ENCODE measurements at places on chromosomes 13 and 19.

DNA sequence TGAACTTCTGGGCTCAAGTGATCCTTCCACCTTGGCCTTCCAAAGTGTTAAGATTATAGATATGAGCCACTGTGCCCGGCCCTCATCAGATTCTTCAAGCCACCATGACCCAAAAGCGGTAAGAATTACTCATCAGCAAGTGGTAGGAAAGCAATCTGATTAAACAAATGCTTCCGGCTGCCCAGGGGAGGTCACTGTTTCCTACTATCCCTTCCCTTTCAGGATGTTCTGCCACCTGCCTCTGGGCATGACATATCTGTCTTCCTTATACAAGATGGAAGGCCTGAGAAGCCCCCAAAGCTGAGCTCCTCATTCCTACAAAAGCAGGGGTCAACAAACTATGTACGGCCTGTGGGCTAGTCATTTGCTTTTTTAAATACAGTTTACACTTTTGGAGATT lies 7.0 kb downstream of the ABHD8 start:
- no peak for DNase-seq

DNA sequence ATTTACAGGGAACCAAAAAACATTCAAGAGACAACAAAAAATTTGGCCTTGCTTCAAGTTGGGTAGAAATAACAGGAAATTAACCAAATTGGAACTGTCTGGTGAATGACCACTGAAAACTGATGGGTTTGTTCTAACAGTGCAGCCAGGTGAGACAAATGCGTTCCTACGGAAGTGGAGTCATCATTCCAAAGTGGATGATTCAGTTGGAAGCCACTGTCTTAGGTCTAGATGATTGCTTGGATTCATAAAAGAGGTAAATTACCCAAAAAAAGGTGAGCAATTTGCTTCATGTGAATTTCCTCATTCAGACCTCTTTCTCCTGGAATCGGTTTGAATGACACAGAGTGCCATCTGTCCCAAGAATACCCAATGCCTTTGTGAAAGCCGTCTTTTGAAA lies 87.1 kb upstream of the IPO5 start:
- DNase-seq: no peak

DNA sequence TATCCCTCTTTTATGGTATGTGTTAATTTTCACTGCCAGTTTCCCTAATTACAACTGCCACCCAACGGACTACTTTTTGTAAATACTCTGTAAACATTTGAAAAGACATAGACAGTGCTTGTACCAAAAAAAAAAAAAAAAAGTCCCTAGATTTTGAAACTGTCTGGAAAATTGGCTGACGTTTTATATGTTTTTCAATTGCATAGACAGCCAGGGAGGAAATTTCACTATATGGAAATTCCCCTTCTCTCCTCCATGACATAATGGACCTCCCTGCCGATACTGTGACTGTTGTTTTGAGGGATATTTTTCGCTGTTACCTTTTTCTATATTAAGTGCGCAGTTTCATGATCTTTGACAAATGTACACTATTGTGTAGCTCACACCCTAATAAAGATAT lies 43.4 kb downstream of the C13orf42 start:
- DNase-seq: no peak

DNA sequence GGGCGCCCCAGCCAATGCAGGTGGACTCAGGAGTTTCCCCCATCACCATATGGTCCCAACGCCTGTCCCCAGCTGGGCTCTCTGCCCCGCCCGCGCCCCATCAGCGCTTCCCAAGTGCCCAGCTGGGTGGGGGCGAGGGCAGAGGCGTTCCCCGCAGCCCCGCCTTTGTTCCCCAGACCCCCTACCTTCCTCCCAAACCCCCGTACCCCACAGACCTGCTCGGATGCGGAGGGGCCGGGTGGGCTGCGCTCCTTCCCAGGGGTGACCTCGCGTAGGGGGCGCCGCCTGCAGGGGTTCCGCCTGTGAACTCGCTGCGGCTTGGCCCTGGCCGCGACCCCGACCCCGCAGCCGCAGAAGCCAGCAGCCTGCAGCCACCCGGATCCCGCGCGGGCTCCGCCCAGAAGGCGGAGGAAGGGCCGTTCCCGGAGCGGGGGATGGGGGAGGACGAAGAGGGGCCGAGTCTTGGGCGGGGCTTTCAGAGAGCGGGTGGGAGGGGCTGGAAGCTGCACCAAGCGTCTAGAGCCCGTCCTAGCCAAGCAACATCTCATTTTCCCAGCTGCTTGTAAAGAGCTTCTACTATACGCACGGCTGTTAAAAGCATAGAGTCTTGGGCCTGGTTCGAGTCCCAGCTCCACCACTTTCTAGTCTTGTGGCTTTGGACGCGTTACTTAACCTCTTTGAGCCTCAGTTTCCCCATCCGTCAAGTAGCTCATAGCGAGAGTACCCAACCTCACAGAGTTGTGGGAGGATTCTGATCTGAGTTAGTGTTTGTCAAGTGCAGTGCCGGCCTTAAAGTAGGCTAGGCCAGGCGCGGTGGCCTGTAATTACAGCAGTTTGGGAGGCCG lies at the start of gene RAB3D:
Gene RAB3D (minus strand): TSS at position 404 of the 845 bp plus-strand sequence. CDS start 2,258 bp downstream, outside the sequence.
- peak; percentile 81 for DNase-seq

- DNase-seq: peak; percentile 74
Measured at GRCh38 chr13:98508280-98508679, 68.6 kb downstream of the STK24 start.

DNA sequence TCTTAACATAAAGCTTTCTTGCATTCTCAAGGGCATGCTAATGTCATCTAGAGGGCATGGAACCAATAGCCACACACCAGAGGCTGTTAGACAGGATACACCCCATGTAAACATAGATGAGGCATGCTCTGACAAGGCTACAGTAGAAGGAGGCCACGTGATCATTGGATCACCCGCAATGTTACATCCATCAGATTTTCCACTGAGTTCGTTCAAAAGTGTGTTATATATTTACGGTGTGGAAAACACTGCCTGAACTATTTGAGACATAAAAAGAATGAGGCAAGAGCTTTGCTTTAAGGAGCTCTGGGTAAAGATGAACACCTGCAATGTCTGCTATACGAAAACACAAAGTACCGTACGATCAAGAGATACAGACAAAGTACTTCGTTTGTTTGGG lies 817.5 kb upstream of the SLC10A2 start:
- peak; percentile 48 for DNase-seq

DNA sequence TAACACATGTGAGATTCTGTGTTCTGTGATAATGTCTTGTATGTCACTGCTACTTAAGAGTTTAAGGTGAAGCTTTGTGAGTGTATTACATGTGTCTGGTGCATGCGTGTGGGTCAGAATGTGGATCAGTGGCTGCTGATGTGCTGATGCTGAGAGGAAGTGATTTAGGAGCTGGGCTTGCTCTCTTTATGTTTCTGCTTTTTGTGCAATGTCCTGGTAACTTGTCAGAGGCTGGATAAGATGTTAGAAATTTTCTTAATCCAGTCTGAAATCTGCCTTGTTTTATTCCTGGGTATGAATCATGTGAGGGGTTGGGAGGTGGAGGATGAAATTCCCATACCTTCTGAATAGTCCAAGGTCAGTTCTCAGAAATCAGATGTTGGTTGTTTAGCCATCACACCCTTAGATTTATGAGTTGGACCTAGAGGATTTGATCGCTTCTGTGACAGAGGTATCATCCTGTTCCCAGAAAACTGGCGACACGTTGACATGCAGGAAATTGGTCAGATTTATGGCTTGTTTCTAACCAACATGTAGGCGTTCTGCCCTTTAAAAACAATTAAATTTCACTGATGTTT lies 24.5 kb upstream of the CXCL17 start:
- peak; percentile 68 for DNase-seq

- no peak for DNase-seq
Measured at GRCh38 chr13:50682002-50682401, 161.5 kb downstream of the DLEU7 start.

- DNase-seq: no peak
Measured at GRCh38 chr13:36072152-36072935, 58.8 kb downstream of the DCLK1 start.

- no peak for DNase-seq
Measured at GRCh38 chr19:21569494-21569865, 64.1 kb downstream of the ZNF429 start.

DNA sequence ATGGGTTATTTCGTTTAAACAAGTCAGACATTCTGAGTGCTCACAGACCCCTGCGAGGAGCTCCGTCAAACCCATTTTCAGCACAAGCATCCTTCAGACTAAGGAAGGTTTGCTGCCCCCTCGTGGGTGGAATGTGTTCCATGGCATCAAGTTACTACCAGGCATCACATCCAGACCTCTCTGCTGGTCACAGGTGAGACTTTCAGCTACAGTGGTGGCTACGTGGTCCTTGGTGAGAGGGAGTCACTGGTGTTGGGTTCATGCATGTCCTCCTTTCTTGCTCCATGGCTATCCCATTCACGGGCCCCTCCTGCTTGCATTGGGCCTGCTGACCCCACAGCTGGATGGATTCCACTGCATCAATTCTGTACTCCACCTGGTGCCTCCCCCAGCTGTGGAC lies 9.1 kb upstream of the LILRB5 start:
- peak; percentile 55 for DNase-seq

GRCh38 chr13:101626925-101627555 lies 174.6 kb downstream of the ITGBL1 start:
- DNase-seq: no peak

DNA sequence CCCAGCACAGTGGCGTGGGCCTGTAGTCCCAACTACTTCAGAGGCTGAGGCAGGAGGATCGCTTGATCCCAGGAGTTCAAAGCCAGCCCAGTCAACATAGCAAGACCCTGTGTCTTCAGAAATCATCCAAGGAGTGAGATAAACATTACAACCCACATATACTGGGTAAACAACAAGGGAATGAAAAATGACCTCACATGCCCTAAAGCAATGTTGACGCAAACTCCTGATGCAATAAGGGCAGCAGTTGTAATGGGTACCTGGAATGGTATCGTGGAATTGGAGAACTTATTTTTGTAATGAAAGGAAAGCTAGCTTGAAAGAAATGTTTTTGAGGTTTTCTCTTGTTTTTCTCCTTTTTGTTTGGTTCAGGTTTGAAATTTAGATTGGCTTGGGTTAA lies 24.5 kb upstream of the LGALS16 start:
- DNase-seq: no peak

DNA sequence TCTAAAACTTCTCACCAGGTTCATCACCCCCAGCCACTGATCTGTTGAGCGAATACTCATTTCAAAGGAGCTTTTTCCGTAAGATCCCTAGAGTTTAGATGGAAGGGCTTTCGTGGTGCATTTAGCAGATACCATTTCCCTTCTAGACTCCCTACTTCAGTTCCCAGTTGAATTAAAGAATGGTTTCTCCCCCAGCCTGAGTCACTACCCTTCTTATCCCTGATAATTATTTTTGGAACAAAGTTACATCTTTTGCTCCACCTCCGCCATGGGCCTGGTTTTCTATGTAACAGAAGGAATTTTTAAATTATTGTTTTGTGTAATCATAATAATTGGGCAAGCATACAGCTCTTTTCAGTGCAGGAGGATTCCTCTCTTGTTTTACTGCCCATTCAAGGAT lies 22.0 kb downstream of the USPL1 start:
- peak; percentile 72 for DNase-seq

- no peak for DNase-seq
Measured at GRCh38 chr13:24083722-24084421, 76.6 kb upstream of the SPATA13 start.

- DNase-seq: no peak
Measured at GRCh38 chr19:18606281-18607225, at the start of gene CRLF1. Gene CRLF1 (minus strand): TSS chr19:18606799. CDS start chr19:18606656, 143 bp downstream.

DNA sequence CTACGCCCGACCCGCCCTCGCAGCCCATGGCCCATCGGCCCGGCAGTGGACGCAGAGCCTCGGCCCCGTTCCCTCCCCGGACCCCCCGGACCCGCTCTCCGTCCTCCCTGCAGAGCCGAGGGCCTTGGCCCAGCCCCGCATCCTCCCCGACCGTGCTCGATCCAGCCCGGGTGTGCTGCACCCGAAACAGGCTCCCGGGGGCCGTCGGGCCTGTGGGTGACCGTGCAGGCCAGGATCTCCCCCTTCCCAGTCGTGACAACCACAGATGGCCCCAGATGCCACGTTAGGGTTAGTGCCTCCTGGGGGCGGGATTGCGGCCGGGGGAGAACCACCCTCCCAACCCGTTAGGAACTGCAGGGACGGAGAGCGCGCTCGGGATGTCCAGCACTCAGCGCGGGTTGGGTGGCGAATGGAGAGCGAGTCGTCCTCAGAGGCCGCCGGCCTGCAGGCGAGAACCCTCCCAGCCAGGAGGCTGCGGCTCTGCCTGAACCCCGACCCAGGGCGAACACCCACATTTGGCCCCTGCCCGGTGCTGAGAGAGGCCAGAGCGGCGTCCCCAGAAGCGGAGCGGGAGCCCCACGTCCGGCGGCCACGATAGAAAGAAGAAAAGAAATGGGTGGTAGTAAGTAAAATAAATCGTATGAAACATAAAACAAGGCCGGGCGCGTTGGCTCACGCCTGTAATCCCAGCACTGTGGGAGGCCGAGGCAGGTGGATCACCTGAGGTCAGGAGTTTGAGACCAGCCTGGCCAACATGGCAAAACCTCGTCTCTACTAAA lies 6.7 kb upstream of the MADCAM1 start:
- DNase-seq: no peak

- DNase-seq: peak; percentile 14
Measured at GRCh38 chr19:34475975-34476594, 5.5 kb upstream of the WTIP start.

- no peak for DNase-seq
Measured at GRCh38 chr13:113527272-113527958, 36.9 kb upstream of the DCUN1D2 start.

DNA sequence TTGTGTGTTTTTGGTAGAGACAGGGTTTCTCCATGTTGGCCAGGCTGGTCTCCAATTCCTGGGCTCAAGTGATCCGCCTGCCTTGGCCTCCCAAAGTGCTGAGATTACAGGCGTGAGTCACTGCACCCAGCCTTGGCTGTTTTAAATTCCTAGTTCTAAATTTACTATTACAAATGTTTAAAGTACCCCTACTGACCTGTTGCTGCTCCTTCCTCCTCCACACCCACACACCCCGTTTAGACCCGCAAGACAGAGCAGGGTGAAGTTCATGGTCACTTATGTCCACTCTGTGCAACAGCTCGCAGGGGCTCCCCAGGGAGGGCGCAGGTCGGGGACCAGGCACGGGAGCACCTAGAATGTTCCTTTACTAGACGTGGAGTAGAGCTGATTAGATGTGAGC lies 28.7 kb downstream of the TMEM161A start:
- no peak for DNase-seq

DNA sequence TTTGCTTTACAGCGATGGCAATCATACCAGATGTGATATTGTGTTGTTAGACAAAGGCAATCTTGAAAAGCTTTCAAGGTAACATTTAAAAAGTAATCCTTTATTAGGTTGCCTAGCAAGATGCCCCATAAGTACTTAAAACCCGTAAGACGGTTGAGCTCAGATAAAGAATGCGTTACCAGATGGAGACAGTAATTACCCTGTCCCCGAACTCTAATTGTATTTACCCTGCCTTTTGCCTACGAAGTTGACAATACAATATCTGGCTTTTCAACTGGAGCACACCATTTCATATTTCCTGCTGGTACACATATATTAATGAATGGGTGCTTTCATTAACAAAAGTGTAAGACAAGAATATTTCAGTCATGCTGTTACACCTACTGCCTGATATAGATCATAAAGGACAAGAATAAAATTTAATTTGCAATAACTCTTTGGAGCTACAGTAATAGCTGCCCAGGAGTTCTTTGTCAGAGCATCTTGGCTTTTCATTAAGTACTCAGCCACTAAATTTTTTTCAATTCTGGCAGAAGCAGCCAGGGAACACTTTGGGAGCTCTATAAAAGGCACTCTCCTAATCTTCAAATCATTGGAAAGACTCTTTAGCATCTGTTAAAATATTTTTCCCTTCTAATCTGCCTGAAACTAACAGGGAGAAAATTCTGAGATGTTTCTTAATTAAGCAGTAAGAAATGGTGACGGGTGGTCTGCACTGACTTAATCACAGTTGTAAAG lies 63.8 kb downstream of the DCT start:
- no peak for DNase-seq
